ENCODE measurements at places on chromosomes 12 and 14.

- H3K4me1 ChIP-seq: no peaks in the 10 kb centered on the region
- no peaks in the 10 kb centered on the region for H3K36me3 ChIP-seq
- H3K27me3 ChIP-seq: peaks cover 14% of the 10 kb centered on the region
- H3K27ac ChIP-seq: no peak within 1 kb of the TSS
Measured at GRCh38 chr12:52191841-52192791, at the start of gene KRT80. KRT80 (minus strand) TSS chr12:52192014; CDS start chr12:52191902, 112 bp downstream.

DNA sequence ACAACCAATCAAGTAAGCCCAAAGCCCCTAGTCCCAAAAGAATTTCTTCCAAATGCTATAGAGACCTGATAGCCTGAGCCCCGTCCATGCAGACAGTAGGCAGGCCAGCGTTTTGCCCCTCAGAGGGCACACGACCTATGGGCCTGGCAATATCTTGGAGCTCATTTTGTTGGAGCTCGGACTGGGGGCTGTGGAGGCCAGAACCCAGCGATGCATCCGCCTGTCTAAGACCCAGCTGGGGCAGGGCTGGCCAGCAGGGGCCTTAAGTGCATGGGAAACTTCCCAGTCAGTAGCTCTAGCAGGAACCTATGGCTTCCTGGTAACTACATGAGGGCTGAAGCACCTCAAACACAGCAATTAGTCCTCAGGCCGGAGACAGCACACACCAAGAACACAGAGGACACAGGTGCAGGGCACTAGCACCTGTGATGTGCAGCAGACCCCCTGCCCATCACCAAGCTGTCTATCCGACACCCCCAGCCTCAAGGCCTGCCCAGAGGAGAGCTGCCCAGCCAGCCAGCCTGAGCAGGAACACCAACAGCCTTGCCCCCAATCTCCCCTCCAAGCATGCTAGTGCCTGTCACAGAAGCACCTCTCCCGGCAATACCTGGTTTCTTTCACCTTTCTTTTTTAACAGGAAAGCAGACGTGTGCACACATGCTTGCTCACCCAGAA is 50.8 kb downstream of the ARL6IP4 start:
- no peaks in the 10 kb centered on the region for H3K27me3 ChIP-seq
- H3K36me3 ChIP-seq: no peaks in the 10 kb centered on the region
- no peak overlapping the region for H3K27ac ChIP-seq
- no peak overlapping the region for H3K4me3 ChIP-seq
- DNase-seq: no peak
- peaks cover 44% of the 10 kb centered on the region for H3K4me1 ChIP-seq

DNA sequence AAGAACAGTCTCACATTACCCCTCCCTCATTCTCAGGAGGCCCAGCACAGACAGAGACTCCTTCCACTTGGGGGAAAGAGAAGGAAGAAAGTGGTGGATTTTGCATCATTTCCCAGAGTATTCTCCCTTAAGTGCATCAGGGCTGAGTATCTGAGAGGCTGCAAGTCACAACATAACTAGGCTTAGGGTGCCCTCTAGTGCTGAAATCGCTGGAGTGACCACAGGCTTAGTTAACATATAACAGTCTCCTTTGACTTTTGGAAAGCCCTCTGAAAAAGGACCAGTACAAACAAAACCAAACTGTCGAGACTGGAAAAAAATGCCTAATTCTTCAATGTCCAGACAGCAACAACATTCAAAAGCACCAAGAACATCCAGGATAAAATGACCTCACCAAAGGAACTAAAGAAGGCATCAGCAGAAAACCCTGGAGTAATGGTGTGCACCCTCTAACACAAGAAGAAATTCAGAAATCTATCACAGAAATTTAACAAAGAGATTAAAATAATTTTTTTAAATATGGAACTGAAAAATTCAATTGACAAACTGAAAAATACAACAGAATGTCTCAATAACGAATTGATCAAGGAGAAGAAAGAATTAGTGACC is 412.3 kb downstream of the RPS29 start:
- no peak for DNase-seq
- no peak overlapping the region for H3K27ac ChIP-seq
- no peaks in the 10 kb centered on the region for H3K4me1 ChIP-seq
- peaks cover 6% of the 10 kb centered on the region for H3K27me3 ChIP-seq

GRCh38 chr12:124917135-124917840 is 2.8 kb upstream of the UBC start:
- H3K4me3 ChIP-seq: peak overlapping the region; percentile 88
- H3K4me1 ChIP-seq: peaks cover 49% of the 10 kb centered on the region
- DNase-seq: peak; percentile 92

DNA sequence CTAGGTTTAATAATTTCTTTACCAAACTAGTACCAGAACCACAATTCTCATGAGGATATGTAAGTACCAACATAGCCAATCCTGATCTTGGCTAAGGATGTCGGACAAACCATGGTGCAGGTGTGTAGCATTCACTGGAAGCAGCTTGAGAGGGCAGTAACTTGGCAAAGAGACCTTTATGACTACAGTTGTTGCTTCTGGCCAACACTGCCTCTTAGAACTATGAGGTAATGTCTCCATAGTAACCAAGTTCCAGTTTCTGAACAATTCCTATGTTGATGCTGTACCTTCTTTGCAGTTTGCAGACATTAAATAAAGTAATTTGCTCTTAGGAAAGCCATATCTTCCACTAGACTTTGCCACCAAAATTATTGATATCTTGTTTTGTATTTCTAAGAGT is at the start of gene LMNTD1:
LMNTD1 (minus strand) TSS at position 186 of the 400 bp plus-strand sequence. CDS start 324 bp downstream, outside the sequence.
- H3K36me3 ChIP-seq: peaks cover 2% of the 10 kb centered on the region
- no peaks in the 10 kb centered on the region for H3K4me1 ChIP-seq
- H3K27me3 ChIP-seq: no peaks in the 10 kb centered on the region
- H3K27ac ChIP-seq: no peak within 1 kb of the TSS
- DNase-seq: no peak

DNA sequence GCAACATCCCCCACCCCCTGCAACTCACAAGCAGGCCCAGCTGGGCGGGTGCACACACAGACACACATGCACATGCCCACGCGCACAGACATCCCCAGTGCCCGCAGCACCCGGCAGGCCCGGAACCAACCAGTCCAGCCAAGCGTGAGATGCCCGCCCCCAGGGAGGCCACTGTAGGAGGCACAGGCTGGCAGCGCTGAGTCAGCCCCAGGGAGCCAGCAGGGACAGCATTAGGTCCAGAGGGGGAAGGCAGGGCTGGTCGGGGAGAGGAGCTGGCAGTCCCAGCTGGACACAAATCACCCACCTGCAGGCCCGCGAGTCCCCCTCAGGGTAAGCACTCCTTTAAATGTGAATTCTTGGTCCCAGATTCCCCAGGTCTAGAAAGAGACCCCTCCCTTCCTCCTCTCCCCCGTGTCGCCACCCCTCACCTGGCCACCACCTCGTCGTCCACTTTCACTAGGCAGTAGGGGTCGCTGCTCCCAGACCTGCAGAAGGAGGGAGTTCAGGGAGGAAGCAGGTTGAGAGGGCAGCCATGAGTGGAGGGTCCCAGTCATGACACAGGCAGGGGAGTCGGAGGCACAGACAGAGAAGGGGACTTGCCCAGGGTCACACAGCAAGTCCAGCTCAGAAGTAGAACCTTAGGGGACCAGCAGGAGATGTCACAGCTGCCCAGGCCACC is 5.0 kb downstream of the RASAL1 start:
- no peak for DNase-seq
- no peak overlapping the region for H3K27ac ChIP-seq
- H3K4me1 ChIP-seq: peaks cover 4% of the 10 kb centered on the region
- no peaks in the 10 kb centered on the region for H3K27me3 ChIP-seq

GRCh38 chr14:49767571-49768300 is at the start of gene KLHDC2:
KLHDC2 (plus strand) TSS chr14:49768153; CDS start chr14:49768469, 316 bp downstream.
- peak within 1 kb of the TSS; percentile 100 for H3K27ac ChIP-seq
- H3K4me3 ChIP-seq: peak within 1 kb of the TSS; percentile 97
- H3K4me1 ChIP-seq: peaks cover 38% of the 10 kb centered on the region

- no peak for DNase-seq
- no peak overlapping the region for H3K27ac ChIP-seq
- no peak overlapping the region for H3K4me3 ChIP-seq
- no peaks in the 10 kb centered on the region for H3K36me3 ChIP-seq
- H3K27me3 ChIP-seq: peaks cover 61% of the 10 kb centered on the region
Measured at GRCh38 chr12:114668151-114668885, 15.7 kb downstream of the TBX3 start.

DNA sequence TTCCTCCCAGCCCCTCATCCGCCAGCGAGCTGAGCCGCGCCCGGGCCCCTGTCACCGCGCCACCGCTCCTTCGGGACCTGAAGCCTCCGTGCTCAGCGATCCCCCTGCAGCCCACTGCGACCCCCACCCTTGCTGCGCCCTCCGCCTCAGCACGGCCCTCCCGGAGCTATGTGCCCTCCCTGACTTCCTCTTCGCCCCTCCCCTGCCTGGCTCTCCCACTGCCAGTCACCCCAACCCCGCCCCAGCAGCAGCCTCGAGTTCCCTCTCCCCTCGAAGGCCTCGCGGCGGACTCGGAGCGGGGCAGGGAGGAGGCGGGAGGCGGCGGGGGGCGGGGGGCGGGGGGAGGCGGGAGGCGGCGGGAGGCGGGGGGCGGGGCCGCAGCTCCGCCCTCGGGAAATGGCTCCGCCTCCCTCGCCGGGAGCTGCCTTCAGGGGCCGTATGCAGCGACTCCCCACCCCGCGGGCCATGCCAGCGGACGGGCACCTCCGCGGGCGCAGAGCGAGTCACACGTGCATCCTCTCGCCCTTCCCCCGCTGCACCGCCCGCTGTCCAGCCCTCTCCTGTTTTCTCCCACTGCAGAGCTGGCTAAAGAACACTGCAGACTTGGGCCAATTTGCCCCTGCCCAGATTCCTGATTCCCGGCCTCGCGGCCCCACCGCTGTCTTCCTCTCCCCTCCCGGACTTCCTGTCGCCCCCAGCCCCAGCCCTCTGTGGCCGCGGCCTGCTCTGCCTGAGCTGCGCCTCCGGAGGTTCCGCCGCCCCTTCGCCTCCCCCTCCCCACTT is 29.1 kb upstream of the ADIPOR2 start:
- peak overlapping the region; percentile 89 for H3K27ac ChIP-seq
- H3K36me3 ChIP-seq: no peaks in the 10 kb centered on the region
- peak; percentile 82 for DNase-seq
- no peaks in the 10 kb centered on the region for H3K27me3 ChIP-seq
- H3K4me3 ChIP-seq: peak overlapping the region; percentile 76
- peaks cover 13% of the 10 kb centered on the region for H3K4me1 ChIP-seq

- H3K36me3 ChIP-seq: no peaks in the 10 kb centered on the region
- no peak overlapping the region for H3K27ac ChIP-seq
- H3K4me3 ChIP-seq: no peak overlapping the region
- DNase-seq: no peak
- H3K27me3 ChIP-seq: no peaks in the 10 kb centered on the region
Measured at GRCh38 chr14:53526200-53526599, 373.1 kb upstream of the DDHD1 start.

DNA sequence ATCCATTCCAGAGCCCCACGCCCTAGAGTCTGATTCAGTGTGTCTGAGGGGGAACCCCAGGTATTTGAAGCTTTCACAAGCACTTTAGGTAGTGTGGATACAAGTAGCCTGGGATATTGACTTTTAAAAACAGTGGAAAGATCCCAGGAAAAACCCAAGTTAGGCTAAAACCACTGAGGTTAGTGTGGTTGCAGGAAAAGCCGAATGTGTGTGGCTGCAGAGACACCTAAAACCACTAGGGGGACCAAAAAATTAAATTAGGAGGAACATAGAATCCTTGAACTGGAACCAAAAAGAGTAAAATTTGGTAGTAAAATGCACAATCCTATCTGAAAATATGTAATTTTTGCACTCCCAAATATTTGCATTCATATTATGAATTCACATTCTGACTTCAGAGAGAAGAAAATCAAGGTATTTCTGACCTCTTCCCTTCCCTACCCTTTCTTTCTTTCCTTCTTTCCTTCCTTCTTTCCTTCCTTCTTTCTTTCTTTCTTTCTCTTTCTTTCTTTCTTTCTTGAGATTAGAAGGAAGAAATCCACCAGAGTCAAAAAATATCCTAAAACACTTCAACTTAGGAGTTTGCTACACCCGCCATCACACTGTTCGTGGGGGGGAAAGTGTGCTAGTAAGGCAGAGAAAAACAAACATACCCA is 37.8 kb downstream of the SLCO1A2 start:
- no peaks in the 10 kb centered on the region for H3K36me3 ChIP-seq
- peaks cover 1% of the 10 kb centered on the region for H3K27me3 ChIP-seq
- H3K4me1 ChIP-seq: peaks cover 3% of the 10 kb centered on the region
- H3K4me3 ChIP-seq: no peak overlapping the region

GRCh38 chr12:94191023-94191422 is 42.6 kb downstream of the PLXNC1 start:
- H3K36me3 ChIP-seq: peaks cover 27% of the 10 kb centered on the region
- DNase-seq: no peak
- H3K4me1 ChIP-seq: peaks cover 8% of the 10 kb centered on the region
- no peaks in the 10 kb centered on the region for H3K27me3 ChIP-seq
- no peak overlapping the region for H3K27ac ChIP-seq
- H3K4me3 ChIP-seq: no peak overlapping the region

GRCh38 chr12:116381744-116382685 is 104.5 kb upstream of the MED13L start:
- no peak for DNase-seq
- no peak overlapping the region for H3K4me3 ChIP-seq
- peaks cover 8% of the 10 kb centered on the region for H3K4me1 ChIP-seq
- no peaks in the 10 kb centered on the region for H3K36me3 ChIP-seq
- no peak overlapping the region for H3K27ac ChIP-seq

DNA sequence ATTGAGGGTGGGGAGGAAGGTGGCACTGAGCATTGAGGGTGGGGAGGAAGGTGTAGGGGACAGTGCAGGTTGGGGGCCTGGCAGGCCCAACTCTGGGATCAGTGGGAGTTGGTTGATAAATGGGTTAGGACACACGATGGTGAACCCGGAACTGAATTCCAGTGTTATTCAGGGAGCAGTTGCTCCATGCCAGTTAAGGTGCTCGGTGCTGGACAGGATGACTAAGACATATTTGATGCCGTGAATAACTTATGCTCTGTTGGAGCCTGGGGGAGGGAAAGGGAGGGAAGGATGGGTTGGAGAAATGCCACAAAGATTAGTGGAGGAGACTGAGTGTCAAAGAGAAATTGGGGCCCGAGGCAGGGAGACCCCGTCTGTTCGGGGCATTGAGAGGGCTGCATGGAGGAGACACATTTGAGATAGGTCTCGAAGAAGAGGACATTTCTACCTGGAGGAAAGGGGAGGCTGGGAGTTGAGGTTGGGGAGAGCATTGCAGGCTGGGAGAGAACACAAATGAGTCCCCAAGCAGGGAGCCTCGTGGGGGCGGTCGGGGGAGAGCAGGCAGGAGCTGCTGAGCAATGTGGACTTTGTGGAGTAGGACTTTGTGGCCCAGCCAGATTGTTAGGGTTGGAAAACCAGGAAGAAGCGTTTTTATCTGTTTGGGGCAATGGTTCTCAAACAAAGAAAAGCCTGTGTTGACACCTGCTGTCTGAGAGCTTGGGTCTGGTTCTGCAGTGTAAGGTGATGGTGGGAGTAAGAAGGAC is 65.3 kb downstream of the IQSEC3 start:
- peaks cover 2% of the 10 kb centered on the region for H3K4me1 ChIP-seq
- no peak overlapping the region for H3K4me3 ChIP-seq

DNA sequence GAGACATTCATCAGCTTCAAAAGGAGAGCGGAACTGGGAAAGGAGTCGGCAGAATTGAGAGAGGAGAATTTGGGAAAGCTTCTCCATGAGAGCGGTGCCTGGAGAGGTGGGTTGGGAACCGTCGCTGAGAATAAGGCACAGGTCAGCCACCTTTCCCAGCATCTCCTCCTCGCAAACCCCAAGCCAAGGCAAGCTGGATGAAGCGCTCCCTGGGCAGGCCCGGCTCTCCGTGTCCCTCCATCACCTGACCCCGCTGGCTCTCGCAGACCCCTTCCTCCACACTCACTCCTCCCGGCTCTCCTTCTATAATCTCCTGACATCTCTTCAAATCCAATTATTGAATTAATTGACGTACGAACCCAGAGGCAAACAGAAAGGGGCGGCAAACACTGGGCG is 18.9 kb upstream of the ATP5MC2 start:
- peaks cover 3% of the 10 kb centered on the region for H3K36me3 ChIP-seq
- H3K4me3 ChIP-seq: peak overlapping the region; percentile 76
- H3K4me1 ChIP-seq: peaks cover 28% of the 10 kb centered on the region
- peaks cover 99% of the 10 kb centered on the region for H3K27me3 ChIP-seq
- no peak overlapping the region for H3K27ac ChIP-seq

Data from naive thymus-derived CD8-positive, alpha-beta T cell (primary cell).